ENCODE measurements at places on chromosomes 11 and 22. TPM values are rescaled to one million over a fixed set of nuclear protein-coding genes. Genes with fewer than 3 reads are reported as not detected.

DNA sequence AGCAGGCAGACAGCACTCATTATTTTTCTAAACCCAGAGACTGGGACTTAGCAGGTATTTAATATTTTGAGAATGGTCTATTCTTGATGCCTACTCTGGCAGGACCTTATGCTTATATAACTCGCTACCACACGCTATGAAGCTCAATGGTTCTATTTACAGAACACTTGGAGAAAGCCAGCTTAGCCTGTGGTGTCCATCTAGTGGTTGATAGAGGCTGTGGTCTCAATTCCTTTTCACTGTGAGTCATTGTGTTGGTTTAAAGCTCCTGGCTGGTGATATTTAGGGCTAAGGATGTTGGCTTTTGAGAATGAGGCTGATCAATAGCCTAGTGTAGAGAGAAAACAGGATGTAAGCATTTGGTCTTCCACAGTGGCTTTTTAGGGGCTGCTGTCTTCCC lies 206.4 kb downstream of the DBX1 start:
- DNase-seq, result no peak

DNA sequence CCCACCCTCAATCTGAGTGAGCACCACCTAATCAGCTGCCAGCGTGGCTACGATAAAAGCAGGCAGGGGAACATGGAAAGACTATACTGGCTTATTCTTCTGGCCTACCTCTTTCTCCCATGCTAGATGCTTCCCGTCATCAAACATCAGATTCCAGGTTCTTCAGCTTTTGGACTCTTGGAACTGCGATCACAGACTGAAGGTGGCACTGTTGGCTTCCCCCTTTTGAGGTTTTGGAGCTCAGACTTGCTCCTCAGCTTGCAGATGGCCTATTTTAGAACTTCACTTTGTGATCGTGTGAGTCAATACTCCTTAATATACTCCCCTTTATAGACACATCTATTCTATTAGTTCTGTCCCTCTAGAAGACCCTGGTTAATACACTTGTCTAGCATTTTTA lies 543.7 kb upstream of the RAG2 start:
- DNase-seq, result no peak

- DNase-seq, result no peak
Measured at GRCh38 chr11:25562417-25562816, 769.5 kb upstream of the ANO3 start.

DNA sequence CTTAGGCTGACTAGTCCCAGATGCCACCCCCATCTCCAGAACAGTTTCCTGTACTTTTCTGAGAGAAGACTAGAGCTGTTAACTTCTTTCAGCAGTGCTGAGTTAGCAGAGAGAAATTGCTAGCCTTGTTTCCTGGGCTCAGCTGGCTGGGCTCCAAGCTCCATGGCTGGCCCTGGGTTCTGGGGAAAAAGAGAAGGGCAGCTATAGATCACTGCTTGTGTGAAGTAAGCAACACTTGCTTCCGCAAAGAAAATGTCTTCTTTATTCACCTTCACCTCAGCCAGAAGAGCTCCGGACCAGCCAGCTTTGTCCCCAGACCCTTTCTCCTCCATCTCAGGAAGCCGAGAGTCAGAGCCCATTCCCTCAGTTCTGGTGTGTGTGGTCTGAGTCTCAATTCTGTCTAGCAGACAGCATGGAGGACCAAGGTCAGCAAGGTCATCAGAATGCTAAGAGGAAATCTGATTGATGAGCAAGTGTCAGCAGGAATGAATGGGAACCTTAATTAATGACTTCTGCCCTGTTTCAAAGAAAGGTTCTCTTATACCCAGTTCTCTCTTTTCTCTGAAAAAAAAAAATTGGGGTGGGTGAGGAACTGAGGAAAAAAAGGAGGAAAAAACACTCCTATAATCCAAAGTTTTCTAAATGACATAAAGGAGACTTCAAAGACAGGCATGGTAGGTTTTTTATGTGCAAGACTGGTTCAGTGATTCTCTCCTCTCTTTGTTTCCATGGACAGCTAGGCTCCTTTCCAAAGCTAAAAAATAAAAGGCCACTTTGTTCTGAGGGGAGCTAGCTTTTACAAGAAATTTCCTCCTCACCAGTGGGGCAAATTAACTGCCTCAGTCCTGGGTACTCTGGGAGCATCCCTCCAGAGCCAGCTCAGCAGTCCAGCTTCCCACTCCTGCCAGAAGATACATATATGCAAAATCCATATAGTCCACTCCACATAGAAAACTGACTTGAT lies 63.6 kb upstream of the FAM181B start:
- DNase-seq, result peak; percentile 48

DNA sequence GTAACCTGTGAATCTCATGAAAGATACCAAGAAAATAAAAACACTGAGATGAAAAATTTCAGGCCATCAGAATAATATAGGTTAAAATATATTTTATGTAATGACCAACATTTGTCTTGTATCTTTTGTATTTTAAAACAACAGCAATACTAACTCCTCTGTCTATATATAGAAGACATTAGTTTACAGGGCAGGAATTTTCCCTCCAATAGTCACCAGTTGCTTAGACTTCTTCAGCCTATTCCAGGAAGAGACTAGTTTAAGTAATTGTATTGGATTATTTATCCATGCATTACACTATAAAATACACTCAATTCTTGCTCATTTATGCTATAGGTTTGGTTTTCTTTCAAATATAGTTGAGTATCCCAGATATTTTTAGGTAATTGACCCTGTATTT lies 24.1 kb downstream of the ANO5 start:
- no peak for DNase-seq

GRCh38 chr22:27043262-27043661 lies 385.9 kb downstream of the MIAT start:
- no peak for DNase-seq

DNA sequence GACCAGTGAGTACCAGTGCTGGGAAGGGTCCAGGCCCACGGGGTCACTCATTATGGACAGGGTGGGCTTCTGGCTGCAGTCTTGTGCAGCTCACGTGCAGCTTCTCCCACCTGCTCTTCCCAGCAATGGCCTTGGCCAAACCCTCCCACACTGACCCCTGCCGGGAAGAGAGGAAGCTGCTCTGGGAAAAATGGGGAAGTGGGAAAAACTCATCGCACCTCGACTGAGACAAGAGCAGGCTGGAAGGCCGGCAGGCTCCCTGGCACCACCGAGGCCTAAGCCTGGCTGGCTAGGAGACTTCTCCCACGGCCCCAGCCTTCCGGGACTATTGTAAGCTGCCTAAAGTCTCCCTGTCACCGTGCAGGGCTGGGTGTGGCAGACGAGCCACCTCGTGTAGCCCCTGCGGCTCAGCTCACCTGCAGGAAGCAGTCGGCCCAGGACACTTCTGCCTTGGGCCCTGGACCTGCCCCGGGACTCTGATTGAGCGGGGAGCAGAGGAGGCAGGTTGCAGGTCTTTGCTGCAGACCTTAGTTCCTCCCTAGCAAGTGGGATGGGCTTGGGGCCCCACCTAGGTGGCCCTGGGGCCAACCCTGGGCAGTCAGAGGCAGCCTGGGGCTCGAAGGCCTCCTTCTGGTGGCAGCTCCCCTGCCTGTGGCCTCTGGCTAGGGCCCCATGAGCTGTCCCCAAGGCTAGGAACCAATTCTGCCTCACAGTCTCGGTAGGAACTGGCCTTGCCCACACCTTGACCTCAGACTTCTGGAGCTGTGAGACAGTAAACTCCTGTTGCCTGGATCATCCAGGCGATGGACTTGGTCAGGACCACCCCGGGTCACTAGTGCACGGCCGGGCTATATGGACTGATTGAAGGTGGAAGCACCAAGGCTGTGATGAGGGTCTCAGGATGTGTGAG lies 23.1 kb downstream of the MRGPRG start:
- DNase-seq, result no peak

- DNase-seq, result no peak
Measured at GRCh38 chr11:15106201-15106965, 8.3 kb upstream of the INSC start.

DNA sequence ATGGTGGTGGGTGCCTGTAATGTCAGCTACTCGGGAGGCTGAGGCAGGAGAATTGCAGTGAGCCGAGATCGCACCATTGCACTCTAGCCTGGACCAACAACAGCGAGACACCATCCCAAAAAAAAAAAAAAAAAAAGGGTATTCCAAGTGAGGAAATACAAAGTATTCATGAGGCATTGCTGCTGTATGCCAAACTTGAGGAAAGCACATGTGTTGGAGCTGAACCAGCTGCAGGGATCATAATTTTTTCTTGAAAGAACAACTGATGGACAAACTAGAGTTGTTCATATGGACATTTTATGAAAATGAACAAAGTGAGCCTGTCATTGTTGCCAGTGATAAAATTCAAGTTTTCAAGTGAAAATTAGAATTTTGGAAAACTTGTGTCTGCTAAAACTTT lies 15.8 kb downstream of the MARK2 start:
- no peak for DNase-seq

DNA sequence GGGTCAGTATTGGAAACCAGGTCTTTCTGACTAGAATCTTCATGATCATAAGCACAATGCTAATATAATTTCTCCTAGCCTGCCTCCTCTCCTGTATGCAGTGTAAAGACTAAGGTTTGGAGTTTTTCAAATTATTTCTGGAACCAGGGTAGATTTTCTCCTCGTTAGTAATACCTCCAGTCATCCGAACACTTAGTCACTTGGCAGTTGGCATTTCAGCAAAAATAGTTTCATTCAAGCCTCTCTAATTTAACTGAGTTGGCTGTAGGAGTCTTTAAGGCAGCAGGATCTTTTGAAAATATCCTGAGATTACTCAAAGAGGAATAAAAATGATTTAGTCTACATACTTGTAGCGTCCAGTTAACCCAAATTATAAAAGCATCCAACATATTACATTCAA lies 6.3 kb downstream of the TYR start:
- DNase-seq, result no peak

GRCh38 chr11:128726458-128727139 lies 32.7 kb downstream of the FLI1 start:
- no peak for DNase-seq

GRCh38 chr22:31610611-31611010 lies 51.4 kb downstream of the PISD start:
- peak; percentile 16 for DNase-seq

DNA sequence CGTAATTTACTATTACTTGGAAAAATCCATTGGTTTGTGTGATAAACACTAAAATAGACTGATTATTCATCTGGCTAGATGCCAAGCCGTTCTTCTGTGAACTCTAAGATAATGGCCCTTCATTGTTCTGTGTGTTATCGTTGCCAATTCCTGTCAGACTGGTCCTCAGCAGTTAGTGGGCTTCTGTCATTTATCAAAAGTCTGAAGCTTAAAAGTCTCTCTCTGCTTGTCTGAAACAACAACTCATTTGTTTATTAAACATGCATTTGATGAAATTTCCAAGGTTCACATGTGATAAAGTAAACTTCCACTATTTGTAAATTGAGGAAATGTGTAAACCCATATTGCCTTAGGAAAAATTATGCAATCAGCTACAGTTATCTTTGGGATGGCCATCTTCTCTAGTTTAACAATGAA lies 21.1 kb upstream of the RDX start:
- DNase-seq, result no peak

DNA sequence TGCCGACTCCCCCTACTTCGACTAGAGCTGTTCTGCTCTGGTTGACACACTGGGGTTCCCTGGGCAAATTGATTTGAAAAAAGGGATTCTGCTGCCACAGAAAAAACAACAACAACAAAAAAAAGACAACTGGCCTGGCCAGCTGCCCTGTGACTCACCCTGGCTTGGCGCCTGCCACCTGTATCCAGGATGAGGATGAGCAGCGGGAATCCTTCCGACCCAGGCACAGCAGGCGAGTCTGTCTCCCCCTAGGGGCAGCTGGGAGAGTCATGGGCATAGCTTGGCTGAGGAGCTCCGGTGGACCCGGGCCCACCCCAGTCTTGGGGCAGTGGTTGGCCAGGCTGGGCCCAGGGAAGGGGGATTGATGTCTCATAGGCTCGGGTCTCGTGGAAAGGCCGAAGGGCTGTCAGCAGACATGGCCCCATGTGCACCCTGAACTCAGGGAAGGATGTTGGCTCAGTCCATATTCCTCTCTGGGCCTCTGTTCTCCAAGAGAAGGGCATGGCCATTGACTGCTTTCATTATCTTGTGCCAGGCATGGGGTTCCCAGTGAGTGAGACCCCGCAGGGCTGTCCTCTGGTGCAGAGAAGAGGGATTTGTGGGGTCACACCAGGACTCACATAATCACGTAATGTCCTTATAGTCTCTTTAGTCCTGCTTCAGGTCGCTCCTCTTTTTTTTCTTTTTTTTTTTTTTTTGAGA lies 10.4 kb upstream of the SUN2 start:
- peak; percentile 64 for DNase-seq

DNA sequence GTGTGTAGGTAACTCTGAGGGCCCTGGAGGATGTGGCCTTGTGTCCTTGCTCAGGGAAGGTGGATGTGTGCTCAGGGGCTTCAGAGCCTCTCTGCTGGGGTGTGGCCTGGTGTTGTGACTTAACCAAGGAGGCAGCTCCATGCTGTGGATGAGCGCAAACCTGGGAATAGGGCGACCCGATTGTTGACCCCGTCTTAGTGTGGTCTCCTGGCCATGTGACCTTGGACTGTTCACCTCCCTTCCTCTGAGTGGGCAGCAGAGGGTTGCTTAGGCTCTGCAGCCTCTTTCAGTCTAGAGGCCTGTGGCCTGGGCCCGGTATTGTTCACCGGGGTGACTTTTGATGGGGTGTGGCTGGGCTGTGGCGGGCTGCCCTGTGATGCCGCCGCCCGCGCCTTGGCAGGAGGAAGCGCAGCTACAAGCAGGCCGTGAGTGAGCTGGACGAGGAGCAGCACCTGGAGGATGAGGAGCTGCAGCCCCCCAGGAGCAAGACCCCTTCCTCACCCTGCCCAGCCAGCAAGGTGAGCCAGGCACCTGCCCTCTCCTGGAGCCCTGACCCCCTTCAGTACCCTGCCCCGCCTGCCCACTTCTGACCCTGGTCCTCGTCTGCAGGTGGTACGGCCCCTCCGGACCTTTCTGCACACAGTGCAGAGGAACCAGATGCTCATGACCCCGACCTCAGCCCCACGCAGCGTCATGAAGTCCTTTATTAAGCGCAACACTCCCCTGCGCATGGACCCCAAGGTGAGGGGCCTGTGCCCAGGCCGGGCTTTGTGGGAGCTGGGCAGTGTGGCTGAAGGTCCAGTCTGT lies 16.7 kb downstream of the INCENP start:
- no peak for DNase-seq

- DNase-seq, result no peak
Measured at GRCh38 chr11:119668676-119669075, 60.3 kb downstream of the NECTIN1 start.

- no peak for DNase-seq
Measured at GRCh38 chr11:120630122-120630521, 118.6 kb downstream of the GRIK4 start.

TRIM49 gene
- total RNA-seq, result not detected

GUCY1A2 gene
- 7.1 TPM for total RNA-seq

MMP13 gene
- total RNA-seq, result not detected

KAT5 gene
- 47.3 TPM for total RNA-seq
